Stromal cell of bone marrow (primary cell): ENCODE measurements at places on chromosomes 3 and 15.

GRCh38 chr3:127820221-127820825, 2.0 kb downstream of the MGLL start:
- DNase-seq: no peak

- no peak for DNase-seq
Observed at GRCh38 chr3:87486115-87486514, 209.7 kb upstream of the POU1F1 start.

DNA sequence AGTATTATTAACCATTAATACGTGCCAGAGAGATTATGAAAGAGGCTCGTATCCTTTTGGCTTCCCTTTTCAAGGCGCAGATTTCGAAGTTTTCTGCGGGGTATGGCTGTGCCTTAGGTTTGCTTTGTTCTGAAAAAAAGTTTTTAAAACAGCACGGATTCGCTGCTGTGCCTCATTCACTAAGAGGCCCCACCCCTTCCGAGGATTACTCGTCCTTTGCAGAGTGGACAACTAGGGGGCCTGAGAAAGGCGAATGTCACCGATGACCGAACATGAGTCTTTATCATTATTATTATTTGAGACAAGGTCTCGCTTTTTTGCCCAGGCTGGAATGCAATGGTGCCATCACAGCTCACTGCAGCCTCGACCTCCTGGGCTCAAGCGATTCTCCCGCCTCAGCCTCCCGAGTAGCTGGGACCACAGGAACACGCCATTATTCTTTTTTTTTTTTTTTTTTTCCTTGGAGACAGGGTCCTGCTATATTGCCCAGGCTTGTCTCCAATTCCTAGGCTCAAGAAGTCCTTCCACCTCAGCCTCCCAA, 684 bp upstream of the RPS27L start:
- peak; percentile 75 for DNase-seq

- DNase-seq: no peak
Observed at GRCh38 chr3:129622226-129622874, 15.9 kb upstream of the PLXND1 start.

DNA sequence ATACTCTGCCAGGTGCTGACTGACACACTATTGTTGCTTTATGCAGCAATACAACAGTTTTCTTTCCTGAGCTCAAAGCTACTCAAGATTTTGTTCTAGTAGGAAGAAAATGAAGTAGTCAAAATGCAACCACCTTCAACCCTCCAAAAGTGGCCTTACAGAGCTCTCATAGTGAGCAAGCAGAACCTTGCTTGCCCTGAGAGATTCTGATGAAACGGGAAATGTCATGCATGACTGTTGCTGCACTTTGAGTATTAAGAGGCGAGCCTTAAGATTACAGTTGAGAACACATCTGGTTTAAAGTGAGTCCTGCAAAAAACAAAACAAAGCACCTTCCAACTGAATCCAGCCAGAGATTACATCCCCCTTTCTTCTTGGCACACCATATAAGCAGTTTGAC, 29.7 kb downstream of the MINDY4B start:
- no peak for DNase-seq

- DNase-seq: no peak
Observed at GRCh38 chr3:37256447-37256846, 82.1 kb upstream of the LRRFIP2 start.

- DNase-seq: no peak
Observed at GRCh38 chr3:131772269-131773026, 262.4 kb downstream of the CPNE4 start.

DNA sequence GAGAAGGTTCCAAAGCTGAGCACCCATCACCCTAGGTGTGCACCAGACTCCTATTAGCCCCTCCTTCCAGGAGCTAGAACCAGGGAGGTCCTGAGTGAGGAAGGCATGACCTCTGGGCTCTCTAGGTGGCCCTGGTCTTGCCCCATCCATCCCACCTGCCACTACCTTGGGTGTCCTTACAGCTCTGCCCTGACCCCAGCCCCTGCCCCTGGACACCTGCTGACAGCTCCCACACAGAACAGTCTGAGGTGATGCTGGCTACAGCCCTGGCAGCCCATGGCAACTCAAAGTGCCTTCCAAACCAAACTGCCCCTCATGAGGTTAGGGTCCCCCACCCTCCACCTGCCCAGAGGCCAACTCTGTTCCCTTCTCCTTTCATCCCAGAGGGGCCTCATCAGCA, 37.2 kb downstream of the GOLGA6A start:
- no peak for DNase-seq

DNA sequence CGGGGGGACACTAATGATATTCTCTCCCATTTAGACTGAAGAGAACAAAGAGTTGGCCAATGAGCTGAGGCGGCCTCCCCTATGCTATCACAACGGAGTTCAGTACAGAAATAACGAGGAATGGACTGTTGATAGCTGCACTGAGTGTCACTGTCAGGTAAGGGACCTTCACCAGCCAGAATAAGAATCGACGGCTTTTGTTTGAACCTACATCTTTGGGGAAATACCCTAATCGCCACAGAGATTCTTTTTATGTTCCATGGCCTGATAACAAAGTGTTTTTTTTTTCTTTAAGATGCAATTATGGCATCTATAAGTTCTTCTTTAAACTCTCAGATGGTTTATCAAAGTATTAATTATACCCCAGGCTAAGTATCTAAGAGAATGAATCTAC, 3.4 kb downstream of the THBS1 start:
- no peak for DNase-seq

DNA sequence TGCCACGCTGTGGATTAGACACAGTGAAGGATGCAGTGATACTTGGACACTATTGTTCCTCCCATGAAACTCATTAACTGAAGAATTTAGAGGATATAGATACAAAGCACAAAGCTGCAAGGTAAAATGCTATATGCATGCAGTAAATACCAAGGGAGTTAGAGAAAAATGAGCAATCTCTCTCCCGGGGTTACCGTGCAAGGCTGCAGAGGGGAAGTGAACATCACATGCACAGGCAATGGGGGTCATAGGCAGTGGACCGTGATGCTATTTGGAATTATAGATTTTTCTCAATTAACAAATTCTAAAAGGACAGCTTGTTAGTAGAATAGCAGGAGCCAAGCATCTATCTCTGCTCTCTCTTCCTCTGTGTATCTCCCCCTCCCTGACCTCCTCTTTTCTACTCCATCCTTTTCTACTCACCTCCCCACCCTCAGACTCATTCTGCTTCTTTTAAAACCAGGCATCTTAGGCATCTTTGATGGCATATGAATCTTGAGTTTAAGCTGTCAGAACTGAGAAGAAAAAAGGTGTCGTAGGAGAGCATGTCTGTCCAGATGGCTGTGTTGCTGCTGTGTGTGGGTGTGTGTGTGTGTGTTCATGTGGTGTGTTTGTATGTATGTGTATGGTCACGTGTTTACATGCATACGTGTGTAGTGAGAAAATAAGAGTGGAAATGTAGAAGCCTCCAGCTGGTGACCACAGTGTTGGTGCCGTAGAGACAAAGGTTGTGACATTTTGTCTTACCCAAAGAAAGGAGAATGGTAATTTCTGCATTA, 339.0 kb downstream of the EPHB1 start:
- no peak for DNase-seq

GRCh38 chr3:105691053-105691452, 177.8 kb downstream of the CBLB start:
- no peak for DNase-seq

- no peak for DNase-seq
Observed at GRCh38 chr3:188259191-188259590, 105.2 kb downstream of the LPP start.

DNA sequence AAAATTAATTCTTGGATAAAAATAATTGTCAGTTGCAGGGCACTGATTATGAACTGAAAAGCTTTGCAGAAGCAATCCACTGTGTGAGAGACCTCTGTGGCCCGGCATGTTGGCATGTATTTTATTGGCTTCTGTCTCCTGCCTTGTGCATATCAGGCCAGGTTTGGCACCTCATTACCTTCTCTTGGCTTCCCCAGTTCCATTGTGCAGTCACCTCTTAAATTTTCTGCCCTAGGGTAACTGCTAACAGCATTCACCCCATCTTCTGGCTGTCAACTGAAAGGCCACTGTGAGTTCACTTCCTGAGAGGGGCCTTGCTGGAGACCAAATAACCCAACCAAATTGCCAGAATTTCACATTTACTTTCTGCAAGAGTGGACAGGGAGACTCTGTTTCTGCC, 92.7 kb upstream of the RARB start:
- DNase-seq: no peak
